SK-N-DZ (cell line): ENCODE measurements at places on chromosomes 2 and 18.

DNA sequence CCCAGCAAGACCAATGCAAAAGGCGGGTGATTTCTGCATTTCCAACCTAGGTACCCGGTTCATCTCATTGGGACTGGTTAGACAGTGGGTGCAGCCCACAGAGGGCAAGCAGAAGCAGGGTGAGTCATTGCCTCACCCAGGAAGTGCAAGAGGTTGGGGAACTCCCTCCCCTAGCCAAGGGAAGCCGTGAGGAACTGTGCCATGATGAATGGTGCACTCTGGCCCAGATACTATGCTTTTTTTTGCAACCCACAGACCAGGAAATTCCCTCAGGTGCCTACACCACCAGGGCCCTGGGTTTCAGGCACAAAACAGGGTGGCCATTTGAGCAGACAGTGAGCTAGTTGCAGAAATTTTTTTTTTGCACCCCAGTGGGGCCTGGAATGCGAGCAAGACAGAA lies 662.6 kb upstream of the ACVR2A start:
- no peak for DNase-seq

DNA sequence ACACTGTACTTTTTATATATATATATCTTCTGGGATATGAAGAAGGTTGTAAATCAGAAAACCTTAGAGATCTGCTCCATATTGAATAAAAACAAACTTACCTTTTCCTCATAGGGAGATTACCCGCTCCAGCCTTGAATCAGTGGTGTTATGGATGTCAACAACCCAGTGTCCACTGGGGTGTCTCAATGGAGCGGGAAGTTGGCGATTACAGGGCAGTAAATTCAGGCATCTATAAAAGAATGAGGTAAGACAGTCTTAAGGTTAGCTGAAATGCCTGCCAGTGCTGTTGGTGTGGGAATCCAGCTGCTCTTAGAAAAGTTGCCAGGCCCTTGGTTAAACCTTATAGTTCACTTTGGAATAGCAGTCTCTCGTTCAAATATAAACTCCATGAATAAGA lies 102.3 kb downstream of the R3HDM1 start:
- no peak for DNase-seq

DNA sequence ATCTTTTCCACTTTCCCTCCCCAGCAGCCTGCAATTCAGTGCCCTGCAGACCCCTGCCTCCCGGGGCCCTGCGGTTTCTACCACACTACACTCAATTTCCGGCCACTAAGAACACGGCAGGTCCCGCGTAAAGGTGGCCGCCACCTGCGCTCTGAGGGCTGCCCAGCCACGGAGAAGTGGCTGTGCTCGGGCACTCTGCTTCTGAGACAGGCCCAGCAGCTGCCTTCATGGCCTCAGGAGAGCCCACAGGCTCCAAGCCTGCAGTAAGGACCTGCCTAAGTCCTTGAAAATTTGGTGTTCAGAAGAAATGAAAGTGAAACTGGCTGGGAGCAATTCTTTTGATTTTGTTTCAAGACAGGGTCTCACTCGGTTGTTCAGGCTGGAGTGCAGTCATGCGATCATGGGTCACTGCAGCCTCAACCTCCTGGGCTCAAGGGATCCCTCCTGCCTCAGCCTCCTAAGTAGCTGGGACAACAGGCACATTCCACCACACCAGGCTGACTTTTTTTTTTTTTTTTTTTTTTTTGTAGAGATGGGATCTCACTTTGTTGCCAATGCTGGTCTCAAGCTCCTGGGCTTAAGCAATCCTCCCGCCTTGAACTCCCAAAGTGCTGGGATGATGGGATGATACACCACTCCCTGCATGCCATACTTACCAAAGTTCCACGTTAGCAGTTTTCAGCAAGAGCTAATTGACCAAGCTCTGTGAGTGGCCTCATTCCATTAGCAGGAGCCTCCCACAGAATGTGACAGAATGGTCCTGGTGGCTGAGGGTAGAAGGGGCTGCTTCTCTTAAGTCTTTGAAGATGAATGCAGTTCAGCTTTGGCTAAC lies 14.6 kb upstream of the ALPP start:
- DNase-seq, result no peak

- DNase-seq, result no peak
Measured at GRCh38 chr2:234289834-234290590, 206.9 kb downstream of the ARL4C start.

DNA sequence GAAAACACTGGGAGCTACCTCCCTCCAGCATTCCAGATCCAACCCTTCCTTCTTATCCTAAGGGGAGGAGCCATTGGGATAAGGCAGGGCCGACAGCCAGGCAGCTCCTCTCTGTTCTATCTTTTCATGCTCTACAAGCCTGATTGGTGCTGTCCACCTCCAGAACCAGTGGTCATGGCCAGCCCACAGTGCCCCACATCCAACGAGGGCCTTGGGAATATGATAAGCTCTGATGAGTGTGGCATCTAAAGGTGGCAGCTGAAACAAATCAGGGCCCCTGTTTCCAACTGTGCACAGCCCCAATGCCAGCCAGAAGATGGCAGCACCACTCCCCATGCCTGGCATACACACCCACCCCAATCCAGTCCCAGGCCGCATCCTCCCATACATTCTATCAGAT lies 329.3 kb downstream of the C1D start:
- DNase-seq, result no peak

DNA sequence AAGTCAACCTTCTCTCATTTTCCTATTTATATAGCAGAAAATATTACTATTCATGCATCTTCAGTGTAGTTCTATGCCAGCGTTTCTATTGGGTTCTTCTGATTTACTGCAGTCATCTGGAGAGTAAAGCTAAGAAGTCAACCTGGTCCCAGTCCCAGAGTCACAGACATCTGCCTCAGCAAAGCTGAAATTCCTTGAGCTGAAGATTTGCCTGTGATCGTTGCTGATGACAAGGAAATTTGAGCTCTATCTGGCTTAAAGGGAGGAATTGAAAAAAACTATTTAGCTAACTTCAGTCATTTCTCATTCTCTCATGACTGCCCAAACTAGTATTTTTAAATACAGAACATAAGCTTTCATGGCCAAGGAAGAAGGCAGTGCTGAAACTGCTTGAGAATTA lies 45.7 kb downstream of the RND3 start:
- no peak for DNase-seq

DNA sequence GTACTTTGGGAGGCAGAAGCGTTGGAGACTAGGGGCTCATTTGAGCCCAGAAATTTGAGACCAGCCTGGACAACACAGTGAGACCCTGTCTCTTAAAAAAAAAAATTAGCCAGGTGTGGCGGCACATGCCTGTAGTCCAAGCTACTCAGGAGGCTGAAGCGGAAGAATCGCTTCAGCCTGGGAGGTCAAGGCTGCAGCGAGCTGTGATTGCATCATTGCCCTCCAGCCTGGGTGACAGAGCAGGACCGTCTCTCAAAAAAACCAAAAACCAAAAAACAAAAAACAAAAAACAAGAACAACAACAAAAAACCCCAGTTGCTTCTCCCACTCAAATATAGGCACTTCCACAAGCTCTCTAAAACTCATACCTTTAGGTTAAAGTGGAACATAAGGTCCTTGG lies 27.4 kb upstream of the ADCYAP1 start:
- no peak for DNase-seq

DNA sequence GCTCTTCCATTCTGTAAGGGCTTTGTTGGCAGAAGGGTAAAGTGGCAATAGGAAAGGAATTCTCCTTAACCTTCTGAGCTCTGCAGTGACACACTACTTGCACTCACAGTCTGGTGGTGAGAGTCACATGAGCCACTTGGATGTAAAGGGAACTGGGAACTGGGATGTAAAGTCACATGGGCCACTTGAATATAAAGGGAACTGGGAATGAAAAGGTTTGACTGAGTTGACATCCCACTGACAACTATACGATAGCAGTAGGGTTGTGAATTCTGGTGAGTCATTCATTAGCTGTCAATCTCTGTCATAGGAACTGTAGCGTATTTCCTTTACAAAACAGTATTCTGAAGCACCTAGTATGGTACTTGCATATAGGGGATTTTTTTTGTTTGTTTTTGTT lies 5.5 kb downstream of the RPE start:
- no peak for DNase-seq

GRCh38 chr2:2590841-2591541 lies 259.9 kb upstream of the MYT1L start:
- DNase-seq, result no peak

- DNase-seq, result no peak
Measured at GRCh38 chr18:36464126-36464651, 166.7 kb downstream of the FHOD3 start.

DNA sequence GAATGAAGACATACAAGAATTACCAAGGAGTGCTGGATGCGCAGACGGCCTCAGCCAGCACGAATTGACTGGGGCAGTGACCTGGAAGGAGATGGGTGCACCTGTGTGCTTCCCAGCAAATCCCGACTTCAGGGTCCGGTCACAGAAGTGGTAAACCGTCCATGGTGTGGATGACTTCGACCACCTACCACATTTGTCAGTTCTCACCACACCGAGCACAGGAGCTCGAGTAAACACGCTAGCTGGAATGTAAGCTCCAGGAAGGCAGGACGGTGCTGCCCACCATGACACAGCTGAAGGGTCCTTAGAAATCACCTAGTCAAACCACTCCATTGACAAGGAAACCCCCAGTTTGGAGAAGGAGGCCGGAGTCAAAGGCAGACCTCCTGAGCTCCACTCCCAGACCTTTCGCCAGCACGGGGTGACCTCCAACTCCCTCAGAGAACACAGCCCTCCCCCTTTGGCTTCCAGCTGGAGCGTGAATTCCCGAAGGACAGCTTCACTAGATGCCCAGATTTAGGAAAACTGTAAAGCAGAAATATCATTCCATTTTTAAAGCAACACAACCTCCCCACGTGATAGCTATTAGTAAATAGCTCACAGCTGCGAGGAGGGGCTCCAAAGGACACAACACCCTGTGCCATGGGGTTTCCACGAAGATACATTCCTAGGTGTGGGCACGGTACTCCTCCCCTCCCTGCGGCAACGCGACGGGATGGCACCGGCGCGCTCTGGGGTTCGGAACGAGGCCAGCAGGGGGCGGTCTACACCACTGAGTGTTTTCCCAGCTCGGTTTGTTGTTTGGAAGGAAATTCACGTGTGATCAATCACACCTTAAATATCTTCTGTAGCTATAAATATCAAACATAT lies 34.1 kb upstream of the GNAL start:
- DNase-seq, result no peak

GRCh38 chr2:85873679-85874078 lies 15.1 kb downstream of the ST3GAL5 start:
- no peak for DNase-seq

GRCh38 chr18:76379226-76380126 lies 115.6 kb downstream of the ZNF516 start:
- DNase-seq, result no peak
